ENCODE measurements at places on chromosomes 2 and 18. TPM values are rescaled to one million over a fixed set of nuclear protein-coding genes. Genes with fewer than 3 reads are reported as not detected.

Gene RELCH
- total RNA-seq = 20.0 TPM

Gene TMEM182
- 4.7 TPM for total RNA-seq

Gene SNED1
- 0.63 TPM for total RNA-seq

Gene CGREF1
- total RNA-seq = 4.7 TPM

Gene HOXD10
- total RNA-seq = not detected

Gene IL1B
- not detected for total RNA-seq

Gene GKN1
- not detected for total RNA-seq

Gene OTOS
- not detected for total RNA-seq

Gene DIPK1C
- total RNA-seq = not detected

Gene HJURP
- total RNA-seq = 53.9 TPM

Gene CTIF
- 6.3 TPM for total RNA-seq

Gene TBR1
- not detected for total RNA-seq

Gene ARHGEF33
- total RNA-seq = 0.89 TPM

Gene TUBA4B
- total RNA-seq = not detected

Gene C2orf15
- 0.82 TPM for total RNA-seq

Gene HOXD12
- total RNA-seq = not detected

Gene ANAPC1
- total RNA-seq = 146 TPM

Gene NFATC1
- 73.6 TPM for total RNA-seq

Gene MARS2
- total RNA-seq = 27.1 TPM

Gene SRD5A2
- 0.04 TPM for total RNA-seq

Gene ANKRD53
- total RNA-seq = not detected
